ENCODE measurements at places on chromosomes 7 and 10. TPM values are rescaled to one million over a fixed set of nuclear protein-coding genes. Genes with fewer than 3 reads are reported as not detected.

DNA sequence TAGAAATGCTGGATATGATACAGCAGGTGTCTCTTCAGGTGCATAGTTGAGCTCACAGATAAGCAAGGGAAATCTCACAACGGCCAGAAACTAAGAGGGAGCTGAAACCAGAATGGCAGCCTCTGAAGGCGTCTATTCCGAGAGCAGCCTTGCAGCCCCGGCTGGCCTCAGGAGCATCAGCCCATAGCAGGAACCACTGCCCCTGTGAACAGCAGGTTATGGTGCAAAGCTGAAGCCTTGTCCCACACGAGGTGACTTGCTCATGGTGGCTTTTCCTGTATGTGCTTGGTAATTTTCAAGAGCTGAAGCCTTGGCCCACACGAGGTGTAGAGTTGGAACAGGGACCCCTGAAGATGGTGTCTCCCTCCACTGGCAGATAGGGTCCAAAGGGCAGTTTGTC, 33.2 kb downstream of the BNIP3 start:
- DNase-seq = no peak

- DNase-seq = no peak
Measured at GRCh38 chr10:101708073-101708472, 13.1 kb upstream of the FBXW4 start.

- no peak for DNase-seq
Measured at GRCh38 chr7:36161996-36162395, 8.9 kb downstream of the EEPD1 start.

DNA sequence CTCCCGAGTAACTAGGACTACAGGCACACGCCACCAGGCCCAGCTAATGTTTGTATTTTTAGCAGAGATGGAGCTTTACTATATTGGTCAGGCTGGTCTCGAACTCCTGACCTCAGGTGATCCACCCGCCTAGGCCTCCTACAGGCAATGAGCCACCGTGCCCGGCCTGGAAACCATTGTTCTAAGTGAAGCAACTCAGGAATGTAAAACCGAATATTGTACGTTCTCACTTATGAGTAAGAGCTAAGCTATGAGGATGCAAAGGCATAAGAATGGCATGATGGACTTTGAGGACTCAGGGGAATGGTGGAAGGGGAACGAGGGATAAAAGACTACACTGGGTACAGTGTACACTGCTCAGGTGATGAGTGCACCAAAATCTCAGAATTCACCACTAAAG, 235.1 kb upstream of the AUTS2 start:
- no peak for DNase-seq

- DNase-seq = no peak
Measured at GRCh38 chr7:133165001-133165400, 83.1 kb upstream of the CHCHD3 start.

GRCh38 chr7:18420108-18420507, 75.4 kb upstream of the HDAC9 start:
- DNase-seq = no peak

GRCh38 chr10:132879408-132880127, 62.8 kb downstream of the CFAP46 start:
- no peak for DNase-seq

- no peak for DNase-seq
Measured at GRCh38 chr10:61356354-61356753, 96.8 kb downstream of the TMEM26 start.

GRCh38 chr10:34311679-34312078, 503.4 kb downstream of the PARD3 start:
- no peak for DNase-seq

DNA sequence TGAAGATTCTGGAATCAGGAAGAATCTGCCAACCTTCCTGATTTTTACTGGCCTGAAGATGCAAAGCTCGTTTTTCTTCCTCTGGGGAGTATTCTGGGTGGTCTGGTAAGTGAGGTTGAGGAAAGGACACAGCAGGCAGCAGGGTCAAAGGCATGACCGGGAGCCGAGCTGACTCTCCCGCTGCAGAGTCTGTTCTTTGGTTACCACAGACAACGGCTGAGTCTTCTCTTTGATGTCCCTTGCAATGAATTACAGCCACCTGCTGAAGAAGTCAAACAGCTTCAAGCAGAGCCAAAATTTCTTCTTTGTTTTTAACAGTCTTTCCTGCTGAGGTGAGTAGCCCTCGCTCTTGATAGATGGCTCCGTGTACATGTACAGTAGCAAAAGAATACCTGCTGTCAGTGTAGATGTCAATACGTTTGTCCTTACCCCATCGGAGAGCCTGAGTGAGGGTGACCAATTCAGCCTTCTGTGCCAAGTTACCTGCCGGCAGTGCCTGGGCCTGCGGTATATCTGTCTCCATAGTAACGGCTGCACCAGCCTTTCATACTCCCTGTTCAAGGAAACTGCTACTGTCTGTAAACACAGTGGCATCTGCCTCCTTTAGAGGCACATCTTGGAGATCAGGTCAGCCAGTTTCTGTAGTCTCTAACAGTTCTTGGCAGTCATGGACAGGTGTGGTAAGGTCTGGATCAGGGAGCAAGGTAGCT, 76.4 kb downstream of the PRR15 start:
- no peak for DNase-seq

DNA sequence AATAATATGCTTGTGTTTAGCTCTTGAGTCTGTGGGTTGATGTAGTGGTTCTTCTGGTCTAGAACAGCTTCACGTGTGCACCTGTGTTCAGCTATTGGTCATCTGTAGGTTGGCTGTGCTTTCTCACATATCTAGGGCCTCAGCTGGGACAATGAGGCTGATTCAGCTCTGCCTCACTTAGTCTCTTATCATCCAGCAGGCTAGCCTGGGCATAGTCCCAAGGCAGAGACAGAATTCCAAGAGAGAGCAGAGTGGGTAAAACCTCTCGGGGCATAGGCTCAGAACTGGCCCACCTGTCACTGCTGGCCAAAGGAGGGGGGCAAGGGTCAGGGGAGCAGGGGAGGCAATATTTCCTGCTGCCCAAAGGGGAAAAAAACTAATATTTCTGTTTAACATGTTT, 32.0 kb upstream of the MXI1 start:
- DNase-seq = no peak

- no peak for DNase-seq
Measured at GRCh38 chr10:43866712-43867111, 218.0 kb upstream of the ZNF32 start.

DNA sequence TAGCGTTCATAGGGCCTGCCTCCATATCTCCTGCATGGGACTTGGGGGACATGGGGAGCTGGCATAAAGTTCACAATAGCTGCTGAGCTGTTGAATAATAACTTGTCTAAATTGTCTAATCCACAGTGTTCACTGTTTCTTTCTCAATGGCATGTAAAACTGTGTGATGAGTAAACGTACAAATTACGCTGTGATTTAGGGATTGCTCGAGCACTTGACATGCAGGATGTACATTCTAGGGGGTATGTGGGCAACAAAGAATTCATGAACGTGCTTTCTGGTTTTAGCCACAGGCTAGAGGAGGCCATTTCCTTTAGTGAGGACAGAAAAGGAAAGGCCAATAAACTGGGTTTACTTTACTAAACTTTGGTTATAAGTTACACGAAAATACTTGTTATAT, 534.2 kb upstream of the ZWINT start:
- DNase-seq = no peak

GRCh38 chr7:103660455-103661371, 214.7 kb upstream of the SLC26A5 start:
- no peak for DNase-seq

DNA sequence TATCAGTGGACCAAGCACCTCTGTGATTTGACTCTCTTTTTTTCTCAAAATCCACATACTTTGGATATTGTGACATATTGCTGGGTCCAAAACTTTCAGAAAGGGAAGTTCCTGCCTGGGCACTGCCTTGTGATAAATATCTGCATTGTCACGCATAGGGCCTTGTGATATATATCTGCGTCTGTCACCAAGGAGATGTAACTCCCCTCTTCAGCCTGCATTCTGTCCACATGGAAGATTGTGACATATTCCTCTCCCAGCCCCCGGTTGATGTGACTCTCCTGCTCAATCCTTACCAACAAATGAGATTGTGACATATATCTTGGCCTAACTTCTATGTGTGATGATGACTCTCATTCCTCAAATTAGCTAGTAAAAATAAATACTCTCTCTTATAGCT, 25.4 kb upstream of the ZNF107 start:
- DNase-seq = no peak

Gene NPFFR1
- not detected for polyA plus RNA-seq

DNA sequence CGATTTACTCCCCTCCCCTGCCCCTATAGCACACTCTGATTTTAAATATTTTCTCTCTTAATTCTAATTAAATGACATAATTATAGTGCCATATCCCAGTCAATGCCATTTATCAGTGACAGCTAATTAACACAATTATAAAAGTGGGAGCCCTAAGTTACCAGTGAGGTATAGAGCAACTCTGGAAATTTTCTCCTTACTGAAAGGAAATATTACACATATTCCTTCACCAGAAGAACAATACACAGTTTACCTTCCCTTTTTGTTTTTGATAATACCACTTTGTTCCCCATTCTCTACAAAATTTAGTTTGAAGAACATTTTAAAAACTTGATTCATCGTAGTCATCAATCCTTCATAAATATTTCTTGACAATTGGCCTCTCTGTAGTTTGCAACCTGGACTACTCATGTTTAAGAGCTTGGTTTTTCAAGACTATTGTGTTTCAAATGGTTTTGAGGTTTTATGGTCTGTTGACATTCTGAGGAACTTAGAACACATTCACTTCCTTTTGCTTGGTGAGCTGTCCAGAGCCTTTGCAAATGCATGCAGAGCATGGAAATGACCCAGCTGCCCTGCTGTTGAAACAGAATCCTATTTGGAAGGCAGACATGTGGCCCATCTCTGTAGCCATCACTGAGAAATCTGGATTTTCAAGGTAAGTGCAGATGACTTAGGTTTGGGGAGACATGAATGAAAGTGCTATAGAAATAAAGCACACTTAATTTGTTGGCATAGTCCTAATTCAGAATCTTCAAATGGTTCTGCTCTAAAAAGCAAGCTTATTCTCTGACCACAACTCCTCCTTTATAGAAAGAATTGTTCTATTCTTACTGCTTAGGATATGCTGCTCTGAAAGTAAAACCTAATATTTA, at the start of gene GPR141:
Gene GPR141, plus strand, starts transcription at position 521 of the 875 bp plus-strand sequence. CDS start 56,628 bp downstream, outside the sequence.
- DNase-seq = no peak

GRCh38 chr7:116357781-116358670, 141.5 kb upstream of the CAV2 start:
- no peak for DNase-seq

Gene SSBP1
- 212 TPM for polyA plus RNA-seq

Gene ZNF438
- 4.4 TPM for polyA plus RNA-seq

GRCh38 chr10:117942226-117942625, 104.5 kb downstream of the RAB11FIP2 start:
- DNase-seq = no peak

Gene SLC13A4
- polyA plus RNA-seq = 0.32 TPM

Gene GIMAP8
- polyA plus RNA-seq = not detected

- no peak for DNase-seq
Measured at GRCh38 chr10:112182784-112183328, 709 bp downstream of the GPAM start.

- DNase-seq = no peak
Measured at GRCh38 chr10:127990846-127991542, 84.1 kb downstream of the PTPRE start.

Gene CDNF
- 2.1 TPM for polyA plus RNA-seq

DNA sequence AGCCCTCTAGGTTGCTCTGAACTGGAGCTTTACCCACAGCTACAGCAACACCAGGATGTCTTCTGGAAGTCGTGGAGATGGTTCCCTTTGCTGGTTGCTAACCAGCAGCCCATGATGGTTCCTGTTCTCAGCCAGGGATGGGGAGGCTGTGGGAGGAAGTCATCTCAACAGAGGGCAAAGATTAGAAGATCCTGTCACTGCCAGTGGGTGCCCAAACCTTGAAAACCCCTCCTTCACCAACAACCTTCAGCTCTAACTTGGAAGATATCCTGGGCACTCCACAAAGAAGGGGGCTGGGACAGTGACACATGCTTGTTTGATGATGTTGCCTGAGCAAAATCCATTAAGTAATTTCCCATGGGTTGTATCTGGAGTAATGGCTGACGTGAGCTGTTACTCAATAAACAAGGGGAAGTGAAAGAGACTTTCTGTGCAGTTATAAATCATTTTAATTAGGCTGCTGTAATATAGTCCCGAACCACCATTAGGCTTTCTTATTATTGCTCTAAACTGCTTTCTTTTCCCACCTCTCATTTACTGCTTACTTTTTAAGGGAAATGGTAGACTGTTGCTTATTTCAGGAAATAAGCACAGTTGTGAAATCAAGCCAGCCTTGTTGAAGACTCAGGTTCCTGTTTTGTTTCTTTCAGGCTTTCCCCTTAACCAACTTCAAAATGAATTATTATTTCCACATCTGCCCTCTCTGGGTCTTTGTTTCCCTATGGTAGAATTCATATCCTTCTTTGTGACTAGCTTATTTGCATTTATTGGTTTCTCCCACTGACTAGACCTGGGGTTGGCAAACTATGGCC, 124.8 kb downstream of the PPP1R17 start:
- DNase-seq = no peak

DNA sequence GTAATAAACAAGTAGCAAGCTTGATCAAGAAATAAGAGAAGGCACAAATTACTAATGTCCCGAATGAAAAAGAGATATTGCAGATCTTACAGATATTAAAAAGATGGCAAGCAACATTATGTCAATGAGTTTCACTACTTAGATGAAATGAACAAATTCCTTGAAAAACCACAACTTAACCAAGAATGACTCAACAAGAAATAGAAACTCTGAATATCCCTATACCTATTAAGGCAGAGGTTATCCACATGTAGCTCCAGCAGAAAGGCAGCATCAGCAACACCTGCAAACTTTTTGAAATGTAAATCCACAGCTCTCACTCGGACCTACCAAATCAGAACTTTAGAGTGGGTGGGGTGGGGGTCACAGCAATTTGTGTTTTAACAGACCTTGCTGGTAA, 33.6 kb downstream of the PDE1C start:
- no peak for DNase-seq

GRCh38 chr7:101169110-101169837, 3.9 kb upstream of the VGF start:
- DNase-seq = no peak

- DNase-seq = no peak
Measured at GRCh38 chr7:36784991-36785940, 61.0 kb upstream of the AOAH start.

DNA sequence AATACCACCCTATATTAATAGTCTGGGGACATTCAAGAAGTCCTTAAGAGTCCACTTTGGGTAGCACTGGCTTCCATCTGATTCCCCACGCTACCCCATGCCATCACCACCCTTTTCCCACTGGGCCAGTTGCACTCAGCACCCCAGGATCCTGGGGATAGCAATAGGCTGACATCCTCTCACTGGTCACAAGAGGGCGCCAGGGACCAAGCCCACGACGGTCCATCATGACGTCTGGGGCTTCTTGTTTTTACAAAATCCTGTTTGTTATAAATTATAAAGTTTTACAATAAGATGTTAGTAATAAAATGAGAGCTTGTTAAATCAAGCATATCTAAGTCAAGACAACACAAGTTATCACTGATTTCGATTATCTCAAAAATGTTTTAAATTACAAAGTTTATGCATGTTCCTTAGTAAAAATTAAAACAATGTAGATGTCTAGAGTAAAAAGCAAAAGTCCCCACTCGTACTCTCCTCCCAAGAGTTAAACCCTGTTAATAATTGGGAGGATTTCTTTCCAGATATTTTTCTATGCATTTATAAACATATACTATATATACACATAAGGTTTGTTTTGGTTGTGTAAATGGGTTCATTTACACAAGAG, 15.4 kb downstream of the GPNMB start:
- DNase-seq = peak; percentile 33

GRCh38 chr10:29839826-29840515, 205.2 kb upstream of the SVIL start:
- no peak for DNase-seq

Gene FOXI2
- not detected for polyA plus RNA-seq

- DNase-seq = no peak
Measured at GRCh38 chr7:147639037-147639436, 951.5 kb upstream of the C7orf33 start.
